Psoas muscle (tissue), 8 donors: ENCODE measurements at places on chromosomes 5 and 9. TPM values are rescaled to one million over a fixed set of nuclear protein-coding genes. Genes with fewer than 3 reads are reported as not detected.

Gene MYO10
- total RNA-seq, result 5.8 TPM

Gene PTPN3
- 80.2 TPM for total RNA-seq

Gene HAND1
- not detected for total RNA-seq

Gene CA9
- not detected for total RNA-seq

Gene PRRX2
- 0.27 TPM for total RNA-seq

Gene PCA3
- total RNA-seq, result not detected

Gene SLC4A9
- not detected for total RNA-seq

Gene HMCN2
- total RNA-seq, result 3.6 TPM

Gene WWC1
- not detected for total RNA-seq

Gene HAPLN1
- not detected for total RNA-seq

Gene ZMAT2
- 44.7 TPM for total RNA-seq

Gene NRARP
- total RNA-seq, result 5.7 TPM

Gene THBS4
- total RNA-seq, result 59.2 TPM

Gene BTNL8
- total RNA-seq, result not detected

Gene GARIN3
- total RNA-seq, result not detected

Gene IL9
- not detected for total RNA-seq

- no peak for DNase-seq
These were observed 99.7 kb upstream of the MAN2A1 start for GRCh38 chr5:109589986-109590385.

DNA sequence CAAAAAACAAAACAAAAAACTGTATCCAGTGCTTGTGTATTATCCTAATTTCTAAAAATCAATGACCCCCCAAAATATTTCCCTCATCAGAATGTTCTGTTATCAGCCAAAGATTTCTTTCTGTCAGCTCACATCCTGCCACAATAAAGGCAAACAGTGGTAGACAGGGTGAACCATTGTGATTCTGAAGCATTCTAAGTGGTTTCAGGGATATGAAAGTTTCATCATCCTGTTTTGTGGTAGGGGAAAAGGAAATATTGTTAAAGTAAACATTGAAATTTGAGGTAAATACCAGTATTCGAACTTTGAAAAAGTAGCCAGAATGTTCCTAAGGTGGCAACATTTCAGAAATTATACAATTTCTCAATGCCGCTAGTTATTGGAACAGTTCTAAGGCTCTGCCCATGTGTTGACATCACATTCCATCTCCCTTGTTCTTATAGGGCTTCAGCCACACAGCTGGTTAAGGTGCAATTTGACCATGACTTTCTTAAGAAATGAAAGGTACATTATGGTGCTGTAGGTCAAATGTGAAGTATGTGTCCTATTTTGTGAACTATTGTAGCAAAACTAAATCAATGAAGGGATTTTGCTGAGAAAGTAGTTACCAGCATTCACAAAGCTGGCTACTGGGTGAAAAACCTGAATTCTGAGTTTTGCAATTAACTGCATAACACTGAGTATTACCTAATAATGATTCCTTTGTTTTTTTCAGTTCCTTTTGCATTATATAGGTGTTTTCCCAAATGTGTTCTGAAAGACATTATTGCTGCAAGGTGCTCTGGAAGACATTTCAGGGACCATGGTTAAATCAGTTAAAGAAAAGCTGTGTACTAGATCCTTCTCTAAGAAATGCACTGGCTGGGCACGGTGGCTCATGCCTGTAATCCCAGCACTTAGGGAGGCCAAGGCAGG, 107.6 kb upstream of the RASGRF2 start:
- no peak for DNase-seq

- peak; percentile 26 for DNase-seq
These were observed 3.2 kb downstream of the TOR4A start for GRCh38 chr9:137280474-137281344.

- no peak for DNase-seq
These were observed 21.1 kb downstream of the SPOCK1 start for GRCh38 chr5:137478043-137478442.

DNA sequence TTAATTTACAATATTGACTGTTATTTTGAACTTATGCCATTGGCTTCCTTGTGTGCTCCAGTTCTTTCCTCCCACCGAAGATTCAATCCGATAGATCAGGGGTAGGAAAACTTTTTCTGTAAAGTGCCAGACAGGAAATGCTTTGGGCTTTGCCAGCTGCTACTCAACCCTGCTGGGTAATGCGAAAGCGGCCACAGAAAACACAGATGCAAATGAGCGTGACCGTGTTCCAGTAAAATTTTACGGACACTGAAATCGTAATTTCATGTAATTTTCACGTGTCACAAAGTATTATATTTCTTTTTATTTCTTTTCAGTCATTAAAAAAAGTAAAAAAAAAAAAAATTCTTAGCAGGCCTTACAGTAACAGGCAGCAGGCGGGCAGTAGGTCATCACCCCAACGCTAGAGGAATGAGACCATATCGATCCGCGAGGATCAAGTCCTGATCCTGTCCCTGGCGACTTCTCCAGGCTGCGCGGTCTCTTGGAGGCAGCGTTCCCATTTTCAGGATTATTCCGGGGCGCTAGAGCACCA, 599 bp downstream of the NMRK1 start:
- peak; percentile 31 for DNase-seq

DNA sequence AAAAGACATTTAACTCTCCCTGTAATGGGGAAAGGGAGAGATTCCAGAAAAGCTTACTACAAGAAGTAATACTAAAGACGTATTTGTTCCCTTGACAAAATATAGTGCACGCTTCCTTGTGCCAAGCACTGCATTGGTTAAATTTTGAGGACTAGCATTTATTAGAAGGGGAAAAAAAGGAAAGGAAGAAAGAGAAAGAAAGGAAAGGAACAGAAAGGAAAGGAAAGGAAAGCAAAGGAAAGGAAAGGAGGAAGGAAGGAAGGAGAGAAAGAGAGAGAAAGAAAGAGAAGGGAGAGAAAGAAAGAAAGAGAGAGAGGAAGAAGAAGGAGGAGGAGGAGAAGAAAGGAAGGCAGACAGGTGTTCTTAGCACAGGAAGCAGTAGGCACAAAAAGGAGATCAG, 110.1 kb upstream of the CDH6 start:
- no peak for DNase-seq

DNA sequence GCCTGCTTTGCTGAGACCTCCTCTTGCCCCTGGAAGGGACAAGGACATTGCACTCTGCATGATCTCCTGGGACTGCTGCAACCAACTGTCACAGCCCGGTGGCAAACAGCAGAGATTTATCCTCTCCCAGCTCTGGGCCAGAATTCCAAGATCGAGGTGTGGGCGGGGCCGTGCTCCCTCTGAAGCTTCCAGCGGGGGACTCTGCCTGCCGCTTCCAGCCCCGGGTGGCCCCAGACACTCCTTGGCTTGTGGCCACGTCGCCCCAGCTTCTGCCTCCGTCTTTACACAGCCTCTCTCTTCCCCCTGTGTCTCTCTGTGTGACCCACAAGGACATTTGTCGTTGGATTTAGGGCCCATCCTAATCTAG, 67.1 kb downstream of the COL5A1 start:
- DNase-seq, result peak; percentile 48

- DNase-seq, result no peak
These were observed 9.7 kb upstream of the SPZ1 start for GRCh38 chr5:80309871-80310665.

- DNase-seq, result no peak
These were observed 269.6 kb downstream of the PSAT1 start for GRCh38 chr9:78566521-78566920.

DNA sequence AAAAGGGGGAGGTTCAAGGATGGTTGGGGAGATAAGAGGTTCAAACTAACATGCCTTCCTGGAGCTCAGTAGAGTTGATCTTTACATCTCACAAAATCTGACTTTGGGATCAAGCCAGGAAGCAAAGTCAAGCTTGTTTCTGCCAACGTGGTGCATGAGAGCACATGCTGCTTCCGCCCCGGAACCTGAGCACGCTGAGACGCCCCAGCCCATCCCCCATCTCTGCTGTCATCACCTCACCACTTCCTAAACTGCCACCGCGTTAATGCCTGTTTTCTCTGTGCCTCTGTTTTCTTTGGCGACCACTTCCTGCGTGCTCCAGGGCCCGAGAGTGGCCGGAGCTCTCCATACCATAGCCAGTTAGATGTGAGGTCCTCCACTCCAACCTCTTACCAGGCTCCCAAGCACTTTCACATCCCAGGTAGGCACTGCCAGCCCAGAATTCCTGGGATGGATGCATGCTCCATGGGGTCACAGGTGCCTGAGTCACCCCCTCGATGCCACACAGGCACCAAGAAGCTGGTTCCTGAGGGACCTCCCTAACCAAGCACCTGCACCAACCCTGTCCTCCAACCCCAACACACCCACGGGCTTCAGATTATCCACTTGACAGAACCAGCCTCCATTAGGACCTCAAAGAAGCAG, 31.2 kb upstream of the AFAP1L1 start:
- peak; percentile 65 for DNase-seq

DNA sequence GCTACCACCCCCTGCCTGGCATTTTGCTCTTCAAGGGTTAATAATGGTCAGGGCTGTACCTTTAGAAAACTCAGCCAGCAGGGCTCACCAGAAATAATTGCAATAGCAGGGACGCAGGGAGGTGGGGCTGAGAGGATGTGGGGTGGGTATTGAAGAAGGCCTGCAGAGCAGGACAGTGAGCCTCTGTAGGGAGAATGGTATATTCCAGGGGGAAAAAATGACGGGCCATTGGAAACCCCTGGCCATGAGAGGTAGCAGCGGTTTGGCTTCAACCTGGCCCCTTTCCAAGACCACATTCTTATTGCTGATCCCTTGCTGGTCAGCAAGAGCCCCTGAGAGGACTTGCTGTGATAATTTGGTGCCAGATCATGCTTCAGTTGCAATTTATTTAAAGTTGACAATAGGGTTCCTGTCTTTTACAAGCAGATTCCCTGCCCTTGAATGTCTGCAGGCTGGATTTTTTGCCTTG, 36.7 kb upstream of the CTNNA1 start:
- no peak for DNase-seq

DNA sequence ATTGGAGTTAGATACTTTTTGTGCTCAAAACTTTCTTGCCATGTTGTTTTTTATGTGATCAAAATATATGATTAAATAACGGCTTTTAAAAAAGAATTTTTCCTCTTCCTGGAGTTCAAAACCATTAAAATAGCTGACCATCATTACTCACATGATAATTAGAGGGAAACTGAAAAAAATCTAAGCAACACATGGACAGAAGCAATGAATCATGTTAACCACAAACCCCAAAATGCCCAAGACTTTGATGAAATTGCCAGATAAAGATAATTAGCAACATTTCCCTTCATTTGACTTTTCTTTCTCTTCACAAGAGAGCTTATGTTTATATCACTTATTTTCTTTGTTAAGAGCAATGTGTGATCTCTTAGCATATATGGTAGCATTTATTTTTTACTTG, 1294.2 kb downstream of the EFNA5 start:
- DNase-seq, result no peak

DNA sequence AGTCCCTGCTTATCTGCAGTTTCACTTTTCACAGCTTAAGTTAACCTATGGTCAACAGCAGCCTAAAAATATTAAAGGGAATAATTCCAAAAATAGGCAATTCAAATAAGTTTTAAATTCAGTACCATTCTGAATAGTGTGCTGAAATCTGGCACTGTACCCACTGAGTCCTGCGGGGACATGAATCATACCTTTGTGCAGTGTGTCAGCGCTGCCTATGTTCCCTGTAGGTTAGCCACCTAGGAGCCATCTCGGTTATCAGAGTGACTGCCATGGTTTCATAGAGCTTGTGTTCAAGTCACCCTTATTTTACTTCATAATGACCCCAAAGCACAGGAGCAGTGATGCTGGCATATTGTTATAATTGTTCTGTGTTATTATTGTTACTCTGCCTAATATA, 139.9 kb downstream of the GPBP1 start:
- no peak for DNase-seq

DNA sequence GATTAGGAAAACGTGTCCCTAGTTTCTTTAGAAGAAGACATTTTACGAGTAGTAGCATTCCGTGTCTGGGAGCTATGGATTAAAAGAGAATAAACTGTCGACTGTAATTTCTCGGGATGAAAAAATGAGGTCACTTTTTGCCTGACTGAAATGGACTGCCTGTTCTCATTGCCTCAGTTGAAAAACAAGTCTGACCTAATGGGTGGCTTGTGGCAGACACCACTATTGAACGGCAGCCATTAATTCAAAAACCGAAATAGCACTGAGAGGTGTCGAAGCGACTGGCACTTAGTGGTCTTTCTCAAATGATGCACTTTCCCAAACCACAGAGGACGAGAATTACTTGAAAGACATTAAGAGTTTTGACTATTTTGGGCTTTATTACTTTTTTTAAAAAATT, 35.4 kb downstream of the OSTF1 start:
- no peak for DNase-seq

GRCh38 chr5:76111477-76112174, 28.4 kb downstream of the SV2C start:
- DNase-seq, result no peak
